ENCODE measurements at places on chromosomes 12 and 14.

DNA sequence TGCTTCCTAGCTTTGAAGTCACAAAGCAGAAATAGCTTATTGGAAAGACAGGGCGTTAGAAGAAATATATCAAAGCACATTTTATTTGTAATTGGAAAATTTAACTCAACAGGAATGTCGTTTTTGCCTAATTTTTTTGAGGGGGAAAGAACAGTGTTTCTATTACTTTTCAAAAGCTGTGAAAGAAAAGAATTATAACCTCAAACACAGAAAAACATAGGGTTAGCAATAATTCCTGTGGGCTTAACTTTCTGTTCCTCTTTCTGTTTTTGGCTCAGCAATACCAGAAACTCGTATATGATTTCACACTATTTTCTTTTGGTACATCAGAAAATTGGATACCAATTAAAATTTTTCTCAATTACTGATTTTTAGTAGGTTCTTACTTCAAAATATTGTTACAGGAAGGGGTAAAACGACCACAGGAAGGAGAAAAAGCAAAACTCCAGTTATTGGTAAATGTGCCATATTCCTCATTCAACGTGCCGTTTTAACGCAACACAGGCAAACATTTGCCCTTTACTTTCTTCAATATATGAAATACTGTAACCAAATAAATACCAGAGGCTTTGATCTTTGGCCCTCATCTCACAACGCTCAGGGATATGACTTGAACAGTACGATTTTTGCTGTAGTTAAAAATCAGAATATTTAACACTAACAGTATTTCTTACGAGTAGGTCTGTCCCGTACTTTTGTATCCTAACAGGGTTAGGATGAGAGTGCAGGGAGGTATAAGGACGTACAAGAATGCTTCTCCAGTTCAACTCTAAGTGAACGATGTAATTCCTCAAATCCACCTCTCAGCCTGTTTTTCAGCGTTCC is 1.3 kb upstream of the RNU6-7 start:
- no peak for DNase-seq

DNA sequence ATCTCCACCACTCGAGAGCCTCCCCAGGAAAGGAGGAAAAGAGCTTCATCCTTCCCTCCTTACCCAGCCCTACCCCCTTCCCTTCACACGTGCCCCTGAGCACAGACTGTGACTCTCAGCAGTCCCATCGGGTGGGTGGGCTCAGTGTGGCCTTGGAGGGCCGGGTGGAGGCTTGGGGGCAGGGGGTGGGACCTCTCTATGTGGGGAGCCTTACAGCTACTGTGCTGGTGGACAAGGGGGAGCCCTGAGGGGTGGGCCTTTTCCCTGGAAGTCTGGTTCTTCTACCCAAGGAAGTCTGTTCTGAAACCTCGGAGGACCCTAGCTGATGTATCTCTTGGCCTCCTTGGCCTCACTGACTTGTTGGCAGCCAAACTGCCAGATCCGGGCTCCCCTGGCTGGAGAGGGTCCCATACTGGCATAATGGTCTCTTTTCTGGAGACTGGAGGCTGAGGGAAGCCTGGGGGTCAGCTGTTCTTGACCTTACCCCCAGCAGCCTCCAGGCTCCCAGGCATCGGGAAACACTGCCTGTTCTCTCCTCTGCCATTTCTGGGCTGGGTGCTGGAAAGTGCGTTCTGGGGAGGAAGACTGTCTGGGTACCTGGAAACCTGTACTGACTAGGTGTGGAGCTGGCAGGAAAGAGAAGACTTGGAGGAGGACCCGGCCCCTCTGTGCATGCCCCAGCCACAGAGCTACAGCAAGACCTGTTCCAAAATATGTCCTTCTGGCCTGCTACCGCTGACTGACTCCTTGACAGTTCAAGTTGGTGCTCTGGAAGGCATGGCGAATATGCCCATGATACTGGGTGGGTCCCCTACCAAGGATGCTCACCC is 7.6 kb downstream of the VASH1 start:
- DNase-seq = no peak

DNA sequence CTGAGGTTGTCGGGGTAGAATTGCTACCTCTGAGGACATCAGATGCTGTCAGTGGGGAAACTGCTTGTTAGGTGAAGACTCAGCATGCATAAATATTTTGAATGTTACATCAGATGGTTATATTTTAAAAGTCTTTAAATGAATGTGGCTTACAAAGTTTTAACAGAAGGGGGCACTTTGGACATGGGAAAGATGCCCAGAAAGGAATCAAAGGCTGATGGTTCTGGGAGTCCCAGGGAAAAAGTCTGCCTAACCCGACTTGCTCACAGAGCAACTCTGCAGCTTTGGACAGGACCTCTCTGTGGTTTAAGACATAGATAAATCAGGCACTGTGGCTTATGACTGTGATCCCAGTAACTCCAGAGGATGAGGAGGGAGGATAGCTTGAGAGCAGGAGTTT is 474.9 kb downstream of the ATP23 start:
- peak; percentile 81 for DNase-seq

GRCh38 chr12:114993165-114993564 is 309.2 kb upstream of the TBX3 start:
- DNase-seq = no peak

- DNase-seq = peak; percentile 46
Measured at GRCh38 chr12:57110104-57111030, 795 bp downstream of the STAT6 start.

- DNase-seq = no peak
Measured at GRCh38 chr12:132070298-132070697, 73.8 kb downstream of the DDX51 start.
